Bronchial epithelial cell (primary cell): ENCODE measurements at places on chromosomes 1 and 21. TPM values are rescaled to one million over a fixed set of nuclear protein-coding genes. Genes with fewer than 3 reads are reported as not detected.

Gene AGT
- under 0.01 TPM in 1 of 2 replicates, not detected in the other for total RNA-seq

Gene STIL
- 0.64 and 0.79 TPM in 2 replicates for total RNA-seq

Gene ZBTB8B
- total RNA-seq = not detected in 2 replicates

DNA sequence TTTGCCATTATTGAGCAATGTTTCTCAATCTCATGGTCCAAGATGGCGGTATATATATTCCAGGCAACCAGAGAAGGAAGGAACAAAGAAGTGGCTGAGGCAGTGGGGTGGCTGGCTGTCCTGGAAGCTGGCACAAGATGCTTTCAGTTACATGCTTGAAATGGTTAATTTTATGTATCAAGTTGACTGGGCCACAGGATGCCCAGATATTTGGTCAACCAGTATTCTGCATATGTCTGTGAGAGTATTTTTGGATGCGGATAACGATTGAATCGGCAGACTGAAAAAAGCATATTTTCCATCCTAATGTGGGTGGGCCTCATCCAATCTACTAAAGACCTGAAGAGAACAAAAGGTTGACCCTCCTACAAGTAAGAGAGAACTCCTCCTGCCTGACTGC is 55.2 kb downstream of the MAP3K7CL start:
- no peak for DNase-seq

GRCh38 chr1:108725906-108726305 is 13.2 kb downstream of the FNDC7 start:
- DNase-seq = no peak

GRCh38 chr1:234989019-234989418 is 139.6 kb downstream of the TOMM20 start:
- DNase-seq = no peak

GRCh38 chr21:42513151-42513984 is at the start of gene SLC37A1:
Gene SLC37A1 (plus strand): TSS chr21:42513852. CDS start chr21:42518455, 4,603 bp downstream.
- no peak for DNase-seq

DNA sequence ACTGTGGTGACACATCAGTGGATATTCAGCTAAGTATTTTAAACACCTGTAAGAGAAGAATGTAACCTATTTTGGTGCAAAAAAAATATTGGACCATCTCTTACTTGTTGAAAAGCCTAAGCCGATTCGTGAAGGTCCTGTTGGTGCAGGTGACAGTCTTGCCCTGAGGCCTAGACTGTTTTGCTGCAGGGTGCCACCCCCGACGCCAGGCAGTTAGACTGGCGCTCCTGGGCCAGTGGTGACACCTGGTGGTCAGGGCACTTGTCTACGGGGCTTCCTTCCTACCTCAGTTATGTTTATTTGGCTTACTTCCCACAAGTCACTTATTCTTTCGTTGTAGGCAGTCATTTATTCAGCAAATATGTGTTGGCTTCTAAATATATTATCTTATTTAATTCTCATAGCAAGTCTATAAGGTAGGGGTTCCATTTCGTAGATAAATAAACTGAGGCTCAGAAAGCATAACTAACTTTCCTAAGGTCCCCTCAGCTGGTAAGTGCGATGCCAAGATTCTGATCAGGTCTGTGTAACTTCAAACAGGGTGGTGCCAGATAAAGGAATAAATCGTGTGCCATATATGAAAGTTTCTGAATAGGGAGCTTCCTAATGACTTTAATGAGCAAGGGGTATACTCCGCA is 1.9 kb downstream of the EEIG2 start:
- peak; percentile 52 for DNase-seq

DNA sequence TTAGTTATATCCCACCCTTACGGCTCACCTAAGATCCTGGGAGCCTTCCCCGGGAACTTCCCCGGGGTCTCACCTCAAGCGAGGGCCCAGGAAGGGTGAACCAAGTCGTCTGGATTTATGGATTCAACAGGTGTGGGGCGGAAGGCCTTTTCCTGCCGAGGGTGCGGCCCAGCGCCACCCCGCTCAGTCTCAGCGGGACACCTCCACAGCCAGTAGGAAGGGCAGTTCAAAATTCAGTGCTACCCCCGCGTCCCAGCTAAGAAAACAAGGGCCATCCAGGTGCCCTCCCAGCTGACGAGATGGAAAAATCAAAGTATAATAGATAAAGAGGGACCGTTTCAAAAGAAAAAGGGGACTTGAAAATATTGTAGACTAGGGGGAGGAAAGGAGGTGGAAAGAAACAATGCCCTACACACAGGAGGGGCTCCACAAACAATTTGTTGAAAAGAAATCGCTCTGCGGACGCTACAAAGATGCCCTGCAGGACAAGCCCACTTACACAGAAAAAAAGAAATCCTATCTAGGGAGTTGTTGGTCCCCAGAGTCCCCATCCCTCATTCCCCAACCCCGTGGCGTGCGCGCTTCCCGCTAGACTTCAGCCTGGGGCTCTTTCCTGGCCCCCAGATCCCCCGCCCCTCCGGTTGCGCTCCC is 1.3 kb downstream of the SLC2A1 start:
- no peak for DNase-seq

DNA sequence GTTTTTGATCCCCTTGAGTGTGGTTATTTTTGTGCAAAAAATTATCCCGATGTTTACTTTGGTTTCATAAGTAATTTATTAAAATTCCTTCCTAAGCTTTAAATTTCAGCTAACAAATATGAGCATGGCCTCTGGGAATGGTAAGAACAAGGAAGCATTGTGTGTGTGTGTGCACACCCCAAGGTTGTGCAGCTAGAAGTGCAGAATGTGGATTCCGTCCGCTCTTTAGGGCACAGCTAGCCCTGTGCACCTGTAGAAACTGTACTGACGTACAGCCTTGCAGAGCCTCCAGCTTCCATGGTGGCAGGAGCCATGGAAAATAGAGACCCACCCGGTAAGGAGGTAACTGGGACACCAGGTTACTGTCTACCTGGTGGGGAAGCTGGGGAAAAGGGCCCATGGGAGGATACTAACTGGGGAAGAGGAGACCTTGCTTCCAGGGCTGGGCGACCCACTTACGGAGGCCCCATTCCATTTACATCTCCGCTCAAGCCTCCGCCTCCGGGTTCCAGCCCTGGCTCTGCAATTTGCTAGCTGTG is 54.7 kb downstream of the B3GALT5 start:
- DNase-seq = no peak

DNA sequence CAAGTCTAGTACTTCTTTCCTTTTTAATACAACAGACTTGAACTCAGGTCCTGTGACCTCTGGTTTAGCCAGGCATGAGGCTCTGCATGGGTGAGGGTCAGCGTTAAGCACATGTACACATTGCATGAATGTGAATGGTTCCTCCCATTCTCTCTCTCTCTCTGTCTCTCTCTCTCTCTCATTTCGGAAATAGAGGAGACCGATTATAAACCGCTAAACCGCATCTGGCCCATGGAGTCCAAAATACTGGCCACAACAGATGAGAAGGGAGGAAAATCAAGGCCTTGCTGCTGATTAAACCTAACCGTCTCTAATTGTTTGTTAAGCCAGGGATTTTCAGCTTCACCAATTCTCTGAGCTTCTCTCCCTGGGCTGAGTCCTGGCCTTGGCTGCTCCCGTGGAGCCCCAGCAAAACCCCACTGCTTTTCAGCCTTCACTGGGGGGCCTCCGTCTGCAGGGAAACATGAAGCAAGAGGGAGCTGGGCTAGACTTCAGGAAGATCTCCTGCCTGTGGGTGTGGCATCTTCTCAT is 6.6 kb downstream of the RSPO1 start:
- no peak for DNase-seq
